ENCODE measurements at places on chromosomes 13 and 19.

GRCh38 chr19:7450243-7451223 lies 38.3 kb downstream of the PEX11G start:
- no peak for DNase-seq

GRCh38 chr19:12749938-12750521 lies 1.6 kb upstream of the BEST2 start:
- DNase-seq, result no peak

DNA sequence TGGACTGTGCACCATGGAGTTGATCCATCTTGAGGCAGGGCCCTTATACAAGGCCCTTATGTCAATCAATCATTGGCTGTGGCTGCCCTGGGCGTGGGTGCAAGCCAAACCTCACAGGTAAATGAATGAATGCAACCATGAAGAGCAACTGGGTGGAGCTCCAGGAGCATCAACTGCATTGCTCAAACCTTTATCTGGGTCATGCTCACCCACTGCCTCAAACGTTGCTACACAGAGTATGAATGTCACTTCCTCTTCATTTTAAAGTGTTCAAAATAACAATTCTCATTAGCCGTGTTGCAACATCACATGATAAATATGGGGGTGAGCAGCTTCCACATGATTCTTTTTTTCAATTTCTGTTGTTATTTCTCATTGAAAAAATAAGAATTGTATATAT lies 6.4 kb upstream of the ZNF333 start:
- DNase-seq, result no peak

DNA sequence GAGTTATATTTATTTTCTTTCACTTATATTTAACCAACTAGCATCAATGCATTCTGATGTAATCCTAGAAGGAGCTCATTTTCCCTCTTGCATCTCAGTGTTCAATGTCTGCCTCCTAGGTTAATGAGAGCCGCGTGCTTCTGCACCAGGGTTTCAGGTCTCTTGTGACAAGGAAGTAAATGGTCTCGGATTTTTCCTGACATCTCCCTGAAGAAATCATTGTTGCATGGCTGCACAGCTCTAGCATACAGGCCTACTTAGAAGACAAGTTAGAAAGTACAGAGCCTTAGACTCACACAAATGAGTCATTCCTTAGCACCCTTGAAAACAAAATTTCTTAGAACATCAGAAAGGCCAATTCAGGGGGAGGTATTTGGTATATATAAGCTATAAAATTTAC lies 57.2 kb upstream of the KLF12 start:
- DNase-seq, result no peak

- DNase-seq, result no peak
These were observed 76.8 kb upstream of the LRCH1 start for GRCh38 chr13:46476174-46476573.

DNA sequence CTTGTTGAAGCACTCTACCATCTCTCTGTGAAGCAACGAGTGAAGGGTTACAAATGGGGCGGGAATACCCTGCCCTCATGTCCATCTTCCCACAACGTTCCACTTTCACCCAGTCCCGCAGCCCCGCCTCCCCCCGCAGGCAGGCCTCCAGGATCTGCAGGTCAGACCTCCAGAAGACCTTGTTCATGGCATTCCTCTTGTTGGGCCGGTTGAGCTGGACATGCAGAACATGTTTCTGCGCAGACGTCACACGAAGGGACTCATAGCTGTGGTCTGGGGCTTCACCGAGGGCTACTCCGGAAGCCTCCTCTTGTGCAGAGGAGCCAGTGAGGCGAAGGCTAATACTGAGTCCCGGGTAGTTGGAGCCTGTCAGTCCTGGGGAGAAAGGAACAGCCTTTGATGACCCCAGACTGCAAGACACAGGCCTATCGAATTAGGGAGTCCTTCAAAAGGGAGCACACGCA lies 420 bp downstream of the ECH1 start:
- DNase-seq, result peak; percentile 16

DNA sequence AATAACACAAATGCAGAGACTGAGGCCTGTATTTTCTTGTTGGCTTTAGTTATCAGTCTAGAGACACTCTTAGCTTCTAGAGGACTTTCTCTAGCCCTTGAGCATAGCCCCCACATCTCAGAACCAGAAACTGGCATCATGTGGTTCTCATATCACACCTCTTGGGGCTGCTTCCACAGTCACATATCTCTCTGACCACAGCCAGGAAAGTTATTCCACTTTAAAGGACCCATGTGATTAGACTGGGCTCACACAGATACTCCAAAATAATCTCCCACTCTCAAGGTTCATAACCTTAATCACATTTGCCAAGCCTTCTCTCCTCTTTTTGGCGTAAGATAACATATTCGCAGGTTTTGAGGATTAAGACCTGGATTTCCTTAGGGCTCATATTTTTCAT lies 846.9 kb upstream of the MIR17HG start:
- no peak for DNase-seq

DNA sequence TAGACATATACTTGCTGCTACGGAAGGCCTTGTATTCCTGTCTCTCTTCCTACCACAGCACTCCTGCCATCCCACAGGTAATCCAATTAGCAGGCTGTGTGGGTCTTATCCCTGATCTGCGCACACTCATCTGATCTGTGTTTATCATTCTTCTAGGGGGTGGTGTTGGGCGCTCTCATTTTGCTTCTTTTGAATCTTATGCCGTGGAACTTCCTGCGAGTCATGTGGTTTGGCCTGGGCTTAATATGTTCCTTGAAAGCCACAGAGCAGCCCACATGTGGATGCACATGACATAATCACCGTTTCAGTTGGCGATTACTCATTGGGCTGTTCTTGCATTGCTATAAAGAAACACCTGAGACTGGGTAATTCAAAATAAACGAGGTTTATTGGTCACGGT lies 7.5 kb downstream of the RASA3 start:
- DNase-seq, result no peak

DNA sequence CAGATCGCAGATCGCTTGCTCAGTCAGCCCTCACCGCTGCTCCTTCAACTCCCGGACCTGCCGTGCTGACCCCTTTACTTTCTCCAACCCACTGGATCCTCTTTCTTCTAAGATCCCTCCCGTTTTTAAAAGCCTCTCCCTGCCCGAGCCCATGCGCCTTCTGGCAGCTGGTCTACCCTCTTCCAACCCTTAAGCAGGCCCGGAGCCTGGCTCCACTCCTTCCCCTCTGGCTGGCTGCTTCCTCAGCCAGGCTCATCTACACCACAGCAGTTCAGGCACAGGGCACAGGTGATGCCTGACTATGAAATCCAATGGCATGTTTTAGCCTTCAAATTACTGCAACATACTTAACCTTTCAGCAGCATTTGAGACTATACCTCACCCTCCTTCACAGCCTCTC lies 63.8 kb upstream of the PABPC3 start:
- DNase-seq, result no peak

DNA sequence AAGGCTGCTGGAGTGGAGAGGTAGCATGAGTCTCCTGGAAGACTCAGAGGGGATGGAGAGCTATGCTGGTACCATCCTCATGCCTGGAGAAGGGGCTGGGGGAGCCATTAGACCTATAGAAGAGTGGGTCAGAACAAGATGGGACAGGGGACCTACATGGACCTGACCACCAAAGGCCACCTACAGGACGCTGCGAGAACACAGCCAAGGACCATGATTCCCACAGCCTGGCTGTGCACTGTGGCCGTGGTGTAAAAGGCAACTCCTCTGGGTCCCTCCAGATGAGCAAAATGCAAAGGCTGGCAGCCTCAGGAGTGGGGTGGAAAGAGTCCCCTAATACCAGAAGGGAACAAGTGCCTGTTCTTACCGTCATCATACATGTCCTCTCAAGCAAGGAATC lies 216.2 kb downstream of the SLC7A1 start:
- no peak for DNase-seq

DNA sequence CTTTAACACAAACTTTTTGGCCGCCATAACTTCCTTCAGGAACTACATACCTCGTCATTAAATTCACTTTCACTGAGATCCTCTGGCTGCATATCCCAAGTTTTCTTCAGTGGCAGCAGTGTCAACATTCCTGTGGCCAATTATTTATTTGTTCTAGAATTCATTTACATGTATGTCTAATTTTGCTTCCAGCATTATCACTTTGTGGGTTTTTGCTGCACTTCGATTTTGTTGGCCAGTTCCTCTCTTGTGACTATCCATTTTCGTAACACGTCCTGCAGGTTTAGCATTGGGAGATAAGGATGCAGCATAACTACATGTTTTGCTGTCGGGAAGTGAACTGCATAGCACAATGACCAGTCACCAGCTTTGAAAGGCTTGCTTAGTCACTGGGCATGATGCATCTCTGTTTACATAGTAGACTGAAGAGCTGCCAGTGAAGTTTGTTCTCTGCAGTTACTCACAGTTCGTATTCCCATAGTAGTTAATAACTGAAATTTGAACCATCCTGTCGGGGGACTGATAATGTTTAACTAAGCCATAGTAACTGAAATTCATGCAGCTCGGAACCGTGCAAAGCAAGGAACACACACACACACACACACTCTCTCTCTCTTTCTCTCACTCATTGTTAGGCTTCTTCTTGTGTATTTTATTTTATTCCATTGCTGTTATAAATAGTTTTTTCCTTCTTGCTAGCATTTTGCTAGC lies 28.3 kb downstream of the ZNF507 start:
- no peak for DNase-seq

GRCh38 chr13:97502181-97502580 lies 68.2 kb downstream of the RAP2A start:
- no peak for DNase-seq

DNA sequence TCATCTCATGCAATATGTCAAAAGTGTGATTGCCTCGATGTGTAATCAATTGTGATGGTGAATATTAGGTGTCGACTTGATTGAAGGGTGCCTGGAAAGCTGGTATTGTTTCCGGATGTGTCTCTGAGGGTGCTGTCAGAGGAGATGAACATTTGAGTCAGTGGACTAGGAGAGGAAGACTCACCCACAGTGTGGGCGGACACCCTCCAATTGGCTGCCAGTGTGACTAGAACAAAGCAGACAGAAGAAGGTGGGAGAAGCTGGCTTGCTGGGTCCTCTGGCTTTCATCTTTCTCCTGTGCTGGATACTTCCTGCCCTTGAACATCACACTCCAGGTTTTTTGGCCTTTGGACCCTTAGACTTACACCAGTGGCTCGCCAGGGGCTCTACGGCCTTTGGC lies 15.5 kb upstream of the CABP5 start:
- no peak for DNase-seq

- no peak for DNase-seq
These were observed 22.9 kb downstream of the CD70 start for GRCh38 chr19:6568010-6568526.

GRCh38 chr19:18488838-18489626 lies 32.8 kb downstream of the ELL start:
- DNase-seq, result no peak

- DNase-seq, result no peak
These were observed 429.6 kb downstream of the RFC3 start for GRCh38 chr13:34247596-34247995.

GRCh38 chr13:45807520-45808099 lies 43.9 kb downstream of the SIAH3 start:
- no peak for DNase-seq

GRCh38 chr13:75139291-75139690 lies 342.7 kb downstream of the TBC1D4 start:
- DNase-seq, result no peak

GRCh38 chr13:93674337-93674755 lies 447.7 kb downstream of the GPC6 start:
- DNase-seq, result no peak

GRCh38 chr13:94534166-94534565 lies 54.7 kb upstream of the DCT start:
- no peak for DNase-seq

GRCh38 chr19:7471696-7472615 lies 16.9 kb downstream of the PEX11G start:
- DNase-seq, result no peak

DNA sequence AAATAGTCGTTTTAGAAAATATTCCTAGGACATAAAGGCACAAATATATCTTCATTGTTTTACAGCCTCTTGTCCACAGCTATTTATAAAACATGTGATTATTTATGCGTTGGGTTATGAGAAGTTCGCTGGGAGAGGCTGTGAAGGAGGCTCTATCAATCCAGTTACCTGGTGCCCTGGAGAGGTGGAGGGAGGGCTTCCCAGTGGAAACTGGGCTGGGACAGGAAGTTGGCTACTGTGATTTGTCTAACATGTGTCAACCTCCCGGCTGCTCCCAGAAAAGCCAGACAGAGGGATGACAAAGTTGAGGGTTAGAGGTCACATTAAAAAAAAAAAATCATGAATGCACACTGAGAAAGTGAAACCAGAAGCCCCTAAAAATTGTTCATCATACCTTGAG lies 346.5 kb downstream of the ZNF536 start:
- DNase-seq, result no peak

Measured in caudate nucleus (tissue), 63 donors.